ENCODE measurements at places on chromosomes 2 and 18.
A peak's percentile ranks its signal among the peaks of the same experiment; 100 is the strongest.

- DNase-seq, result no peak
These were observed 7.7 kb downstream of the HJURP start for GRCh38 chr2:233846387-233847247.

- no peak for DNase-seq
These were observed 161.2 kb downstream of the GLI2 start for GRCh38 chr2:120896901-120897300.

- no peak for DNase-seq
These were observed 167.3 kb downstream of the MREG start for GRCh38 chr2:215845839-215846586.

GRCh38 chr2:128726911-128727310 lies 408.2 kb upstream of the HS6ST1 start:
- no peak for DNase-seq

DNA sequence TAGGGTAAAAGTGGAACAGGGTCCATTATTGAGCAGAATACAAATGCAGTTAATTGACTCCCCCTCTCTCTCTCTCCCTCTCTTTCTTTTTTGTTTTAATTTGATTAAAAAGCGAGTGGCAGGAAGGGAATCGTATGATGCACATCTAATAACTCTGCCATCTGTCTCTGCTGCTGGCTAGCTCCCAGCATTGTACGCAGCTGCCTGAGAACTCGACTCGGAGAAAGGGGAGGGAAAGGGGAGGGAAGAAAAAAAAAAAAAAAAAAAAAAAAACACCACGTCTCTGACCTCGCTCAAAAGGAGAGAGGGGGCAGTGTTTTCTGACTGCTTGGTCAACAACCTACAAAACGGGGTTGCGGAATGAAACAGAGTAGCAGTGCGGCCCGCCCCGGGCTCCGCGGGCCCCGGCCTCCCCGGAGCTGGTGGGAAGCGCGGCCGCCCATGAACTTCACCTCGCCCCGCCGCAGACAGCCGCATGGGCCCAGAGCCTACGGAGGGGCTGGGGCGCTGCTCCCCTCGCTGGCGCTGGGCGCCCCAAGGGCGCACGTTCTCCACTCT lies 265.7 kb downstream of the TCF4 start:
- peak; percentile 90 for DNase-seq

Measured in brain microvascular endothelial cell (primary cell).